T-helper 2 cell (primary cell): ENCODE measurements at places on chromosomes 4 and X.

DNA sequence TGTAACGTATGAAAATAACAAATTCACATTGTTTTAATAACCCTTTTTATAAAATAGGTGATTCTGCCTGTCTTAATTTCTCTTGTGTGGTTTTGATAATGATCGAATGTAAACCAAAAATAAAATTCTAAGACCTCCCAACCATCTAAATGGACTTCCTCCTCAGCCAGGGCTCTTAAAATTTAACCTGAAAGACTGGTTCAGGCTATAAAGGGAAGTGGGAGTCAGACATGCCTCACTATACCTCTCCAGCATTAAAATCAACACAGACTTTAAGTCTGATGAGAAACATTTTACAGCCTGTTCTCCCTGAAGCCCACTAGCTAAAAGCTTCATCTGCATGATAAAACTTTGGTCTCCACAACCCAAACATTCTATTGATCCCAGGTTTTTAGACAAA is 97.6 kb upstream of the STIM2 start:
- no peak for DNase-seq

DNA sequence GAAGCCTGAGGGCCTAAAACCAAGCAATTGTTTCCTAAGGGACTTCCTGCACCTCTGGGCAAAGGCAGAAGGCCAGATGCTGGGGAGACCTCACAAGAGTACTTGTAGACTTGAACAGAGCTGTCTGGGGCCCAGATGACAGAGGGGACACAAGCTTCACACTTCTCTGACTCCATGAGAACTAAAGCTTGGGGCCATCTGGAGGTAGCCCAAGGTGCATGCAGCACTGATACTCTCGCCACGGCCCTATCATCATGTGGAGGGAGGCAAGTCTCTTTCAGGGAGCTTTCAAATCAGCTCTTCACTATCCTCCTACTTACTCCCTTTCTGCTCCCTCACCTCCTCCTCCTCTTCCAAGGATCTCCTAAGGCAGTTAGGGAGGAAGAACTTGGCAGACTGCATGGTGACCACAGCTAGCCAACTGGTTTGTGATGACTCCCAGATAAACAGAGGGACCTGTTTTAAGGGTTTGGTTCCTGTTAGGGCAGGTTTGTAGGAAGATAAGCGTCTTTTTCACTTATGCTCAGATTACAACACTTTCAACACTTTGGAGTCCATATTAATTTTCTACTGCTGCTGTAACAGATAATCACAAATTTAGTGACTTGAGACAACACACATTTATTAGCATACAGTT is 23.8 kb downstream of the MSL3 start:
- no peak for DNase-seq

DNA sequence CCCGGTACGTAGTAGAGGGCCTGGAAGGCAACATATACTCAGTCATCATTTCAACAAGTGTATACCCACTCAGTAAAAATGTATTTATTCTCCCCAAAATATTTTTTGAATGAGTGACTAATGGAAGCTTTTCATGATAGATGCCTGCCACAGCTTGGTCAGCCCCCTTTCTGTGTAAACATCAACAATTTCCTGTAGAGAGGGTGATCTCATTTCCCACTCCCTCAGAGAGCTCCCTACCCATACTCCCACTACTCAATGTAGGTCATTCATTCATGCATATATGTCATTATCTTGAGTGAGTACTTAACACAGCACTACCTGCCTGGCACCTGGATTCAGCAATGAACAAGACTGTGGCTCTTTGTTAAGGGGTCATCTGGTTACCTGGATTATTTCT is 81.9 kb downstream of the STK32B start:
- DNase-seq: no peak

DNA sequence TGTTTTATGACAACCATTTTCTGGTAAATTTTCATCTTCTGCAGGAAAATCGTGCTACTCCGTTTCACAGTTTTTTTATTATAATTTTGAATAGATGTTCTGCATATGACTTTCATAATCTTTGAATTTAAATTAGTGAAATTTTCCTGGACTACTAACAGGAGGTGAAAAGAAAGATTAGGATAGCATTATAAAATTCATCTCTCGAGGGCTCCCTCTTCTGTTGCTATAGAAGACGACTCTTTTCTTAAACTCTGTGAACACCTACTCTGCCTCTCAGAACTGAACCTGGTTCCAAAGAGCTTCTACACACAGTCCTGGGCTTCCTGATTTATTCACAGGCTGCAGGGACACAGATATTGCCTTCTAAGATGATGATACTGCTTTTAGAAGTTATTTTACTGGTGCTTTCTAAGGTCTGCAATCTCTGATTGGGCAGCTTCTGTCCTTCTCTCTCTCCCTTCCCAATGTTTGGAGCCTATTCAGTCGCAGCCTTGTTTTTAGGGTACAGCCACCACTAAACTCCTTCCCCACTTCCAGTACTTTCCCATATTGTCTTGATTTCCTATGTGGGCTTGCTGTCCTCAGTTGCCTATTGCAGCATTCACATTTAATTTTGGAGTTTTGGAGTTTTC is 10.1 kb upstream of the SAP30 start:
- no peak for DNase-seq

GRCh38 chr4:155248002-155248896 is 39.8 kb downstream of the NPY2R start:
- no peak for DNase-seq

- DNase-seq: no peak
These were observed 27.5 kb upstream of the PLCXD1 start for GRCh38 chrX:253451-254297.

DNA sequence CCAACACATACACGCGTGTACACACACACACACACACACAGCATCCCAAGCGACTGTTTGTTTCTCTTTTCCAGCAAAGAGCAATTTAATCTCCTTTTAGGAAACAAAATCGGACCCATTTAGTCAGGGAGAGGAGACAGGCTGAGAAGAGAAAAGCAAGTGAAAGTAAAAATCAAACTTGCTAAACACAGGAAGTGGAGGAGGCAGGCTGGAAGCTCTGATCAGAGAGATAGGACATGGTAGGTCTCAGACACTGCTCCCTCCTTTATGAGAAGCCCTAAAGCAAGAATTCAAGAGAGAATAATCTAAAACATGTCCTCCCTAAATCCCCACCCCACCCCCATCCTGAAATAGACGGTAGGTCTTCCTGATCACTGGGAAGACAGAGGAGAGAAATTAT is 62.3 kb downstream of the GPC3 start:
- peak; percentile 75 for DNase-seq

DNA sequence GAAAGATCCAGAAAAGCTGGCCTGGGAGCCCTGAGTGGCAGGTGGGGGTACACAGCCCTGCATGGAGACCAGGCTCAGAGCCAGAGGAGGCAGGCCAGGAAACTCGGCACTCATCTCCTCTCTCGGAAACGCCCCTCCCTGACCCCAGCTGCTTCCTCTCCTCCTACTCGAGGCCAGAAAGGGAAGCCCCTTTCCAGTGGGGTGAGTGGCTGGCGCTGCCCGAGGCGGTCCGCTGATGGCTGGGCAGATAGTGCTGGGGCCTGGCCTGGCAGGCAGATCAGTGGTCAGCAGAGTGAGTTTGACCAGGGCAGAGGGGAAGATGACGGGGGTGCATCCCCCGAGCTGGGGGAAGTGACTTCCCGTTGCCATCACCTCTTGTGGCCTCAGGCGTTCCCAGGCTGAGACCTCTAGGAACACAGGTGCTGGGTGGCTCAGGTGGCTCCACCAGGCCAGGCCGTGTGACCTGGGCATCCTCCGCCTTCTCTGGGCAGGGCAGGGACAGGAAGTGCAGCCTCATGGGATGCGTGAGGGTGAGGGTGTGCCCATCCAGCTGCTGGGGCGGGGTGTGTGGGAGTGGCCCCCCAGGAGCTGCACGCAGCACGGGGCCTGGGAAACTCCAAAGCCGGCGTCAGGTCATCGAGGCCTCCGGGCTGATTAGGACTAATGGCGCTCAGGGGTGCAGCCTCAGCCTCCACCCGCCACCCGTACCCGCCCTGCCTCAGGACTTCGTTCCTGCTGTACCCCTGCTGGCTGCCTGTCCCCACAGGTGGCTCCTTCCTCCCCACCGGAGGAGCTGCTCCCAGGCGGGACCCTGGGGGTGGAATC is 5.7 kb downstream of the SH3BP2 start:
- DNase-seq: peak; percentile 36

- no peak for DNase-seq
These were observed 168.6 kb downstream of the COX18 start for GRCh38 chr4:72900952-72901351.

DNA sequence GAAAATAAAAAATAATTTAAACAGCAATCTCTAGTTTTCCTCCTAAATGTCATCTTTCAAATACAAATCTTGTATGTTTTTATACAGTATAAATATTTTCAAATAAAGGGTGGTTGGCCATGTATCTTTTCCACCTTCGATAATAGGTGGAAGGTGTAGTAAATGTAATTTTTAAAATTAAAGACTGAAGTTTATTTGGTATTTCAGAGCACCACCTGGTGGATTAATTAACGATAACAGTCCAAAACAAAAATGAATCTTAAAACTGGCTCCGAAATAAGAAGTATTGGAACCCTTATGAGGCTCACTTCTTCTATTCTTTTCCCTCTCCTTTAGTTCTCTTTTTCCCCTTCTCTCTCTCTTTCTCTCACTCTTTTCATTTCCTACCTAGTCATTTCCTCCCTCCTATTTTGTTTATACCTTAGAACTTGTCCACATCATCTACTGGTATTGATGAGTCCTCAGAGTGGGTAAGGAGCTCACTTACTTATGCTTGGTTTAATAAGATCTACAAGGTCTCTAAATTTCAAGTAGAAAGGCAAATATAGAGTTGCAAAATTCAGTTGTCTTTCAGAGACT is 82.9 kb upstream of the EXOC1L start:
- DNase-seq: no peak

- DNase-seq: no peak
These were observed 39.1 kb upstream of the MBTPS2 start for GRCh38 chrX:21800344-21800770.

- DNase-seq: no peak
These were observed 126.5 kb downstream of the PDLIM5 start for GRCh38 chr4:94578195-94578594.

DNA sequence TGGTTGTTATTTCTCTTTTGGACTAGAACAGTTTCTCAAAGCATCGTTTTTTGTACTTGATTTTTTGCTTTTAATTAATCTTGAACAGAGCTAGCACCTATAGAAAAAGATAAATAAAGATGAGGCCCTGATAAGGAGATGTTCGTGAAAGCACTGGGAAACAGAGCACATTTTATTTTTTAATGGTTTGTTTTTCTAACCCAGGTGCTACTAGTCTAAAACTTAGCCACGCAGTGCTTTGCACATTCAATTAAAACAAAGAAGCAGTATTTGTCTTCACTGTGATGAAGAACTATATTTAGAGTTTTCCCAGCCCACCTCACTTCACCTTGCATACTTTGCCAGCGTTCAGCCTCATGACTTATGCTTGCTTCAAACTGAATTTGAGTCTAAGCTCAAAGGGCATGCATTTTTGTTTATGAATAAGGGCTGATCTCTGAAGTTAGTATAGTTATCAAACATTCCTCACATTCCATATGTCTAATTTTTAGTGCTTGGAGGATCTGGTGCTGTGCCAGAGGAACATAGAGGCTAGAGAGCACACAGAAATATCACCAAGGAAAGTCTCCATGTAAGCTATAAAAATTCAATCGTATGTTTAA is 76.7 kb downstream of the WWC2 start:
- no peak for DNase-seq

DNA sequence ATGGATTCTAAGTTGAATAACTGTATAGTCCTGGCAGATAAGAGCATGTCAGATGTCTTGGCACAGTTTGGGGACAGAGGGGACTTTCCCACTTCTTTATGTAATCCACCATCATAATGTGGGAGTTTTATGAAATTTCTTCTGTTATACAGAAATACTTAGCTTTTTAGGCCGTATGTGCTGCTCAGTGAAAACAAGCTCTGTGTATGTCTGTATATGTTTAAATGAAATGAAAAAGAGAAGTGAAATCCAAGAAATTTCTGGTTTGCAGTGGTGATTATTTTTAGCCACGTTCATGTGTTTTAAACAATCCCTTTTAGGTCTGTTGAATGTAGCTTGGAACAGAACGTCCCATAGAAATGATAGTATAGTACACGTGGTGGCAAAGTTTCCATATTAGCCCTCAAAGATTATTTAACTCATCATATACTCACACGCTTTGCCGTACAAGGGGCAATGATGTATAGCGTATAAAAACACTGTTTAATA is 41.0 kb downstream of the GAB1 start:
- no peak for DNase-seq

- DNase-seq: no peak
These were observed 17.4 kb downstream of the ENPP6 start for GRCh38 chr4:184200296-184200695.

GRCh38 chr4:169611991-169612870 is at the start of gene NEK1:
NEK1 (minus strand) TSS chr4:169612583; CDS start chr4:169602630, 9,953 bp downstream.
- peak; percentile 96 for DNase-seq

DNA sequence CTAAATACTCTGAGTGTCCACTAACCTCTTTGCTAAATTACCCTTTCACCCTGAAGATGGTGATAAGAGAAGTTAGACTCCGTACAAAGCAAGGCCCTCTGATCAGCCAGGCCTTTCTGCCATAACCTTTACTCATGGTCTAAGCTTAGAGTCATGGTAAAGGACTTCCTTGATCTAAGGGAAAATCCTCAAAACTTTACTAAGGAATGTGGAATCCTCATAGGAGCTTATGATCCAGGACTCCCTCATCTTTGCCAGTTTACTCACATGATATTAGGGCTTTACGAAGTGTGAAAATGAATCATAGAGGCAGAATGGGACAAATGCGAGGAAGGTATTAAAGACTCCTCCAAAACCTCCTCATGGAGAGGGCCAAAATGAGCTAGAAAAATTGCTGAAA is 7.9 kb upstream of the FAM13A start:
- DNase-seq: no peak
